Stimulated activated CD8-positive, alpha-beta memory T cell treated with anti-CD3 and anti-CD28 coated beads, Interleukin-7, amount 100 ng/mL, for 1 hour (primary cell): ENCODE measurements at places on chromosomes 7 and 10.

GRCh38 chr7:90404777-90405176 lies 1.5 kb downstream of the CLDN12 start:
- DNase-seq = no peak

DNA sequence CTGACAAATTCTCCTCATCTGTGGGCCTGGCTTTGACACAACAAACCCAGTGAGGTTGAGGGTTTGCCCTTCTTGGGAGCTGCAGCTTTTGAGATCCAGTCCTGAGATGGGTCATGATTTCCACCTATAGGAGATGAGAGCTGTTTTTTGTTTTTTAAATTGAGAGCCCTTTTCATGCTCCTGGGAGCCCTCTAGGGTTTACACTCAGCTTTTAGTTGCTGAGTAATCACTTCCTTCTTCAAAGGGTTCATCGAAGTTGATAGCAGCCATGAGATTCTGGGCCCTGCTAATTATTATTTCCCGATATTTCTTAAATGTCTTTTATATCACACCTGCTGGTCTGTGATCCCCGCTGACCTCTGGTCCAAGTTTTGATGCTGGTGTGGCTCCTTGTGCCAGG lies 47.3 kb upstream of the VIPR2 start:
- DNase-seq = no peak

DNA sequence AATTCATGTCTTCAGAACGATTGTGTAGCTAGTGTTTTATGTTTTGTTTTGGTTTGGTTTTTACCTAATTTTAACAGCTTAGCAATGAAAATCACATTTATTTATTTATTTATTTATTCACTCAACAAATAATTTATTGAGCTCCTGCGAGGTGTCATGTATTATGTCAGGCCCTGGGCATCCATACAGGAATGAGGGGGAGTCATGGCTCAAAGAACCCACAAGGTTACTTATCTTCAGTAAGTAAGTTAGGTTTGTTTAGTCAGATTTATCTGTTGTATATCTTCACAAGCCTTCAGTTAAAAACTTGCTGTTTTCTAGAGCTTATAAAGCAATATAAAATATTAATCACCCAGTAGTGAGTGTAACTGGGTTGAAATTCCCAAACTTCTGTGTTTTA lies 45.4 kb downstream of the FOXP2 start:
- DNase-seq = no peak

- no peak for DNase-seq
Observed at GRCh38 chr7:75534727-75535307, 42.7 kb downstream of the SPDYE5 start.

- DNase-seq = peak; percentile 49
Observed at GRCh38 chr7:36784991-36785940, 61.0 kb upstream of the AOAH start.

DNA sequence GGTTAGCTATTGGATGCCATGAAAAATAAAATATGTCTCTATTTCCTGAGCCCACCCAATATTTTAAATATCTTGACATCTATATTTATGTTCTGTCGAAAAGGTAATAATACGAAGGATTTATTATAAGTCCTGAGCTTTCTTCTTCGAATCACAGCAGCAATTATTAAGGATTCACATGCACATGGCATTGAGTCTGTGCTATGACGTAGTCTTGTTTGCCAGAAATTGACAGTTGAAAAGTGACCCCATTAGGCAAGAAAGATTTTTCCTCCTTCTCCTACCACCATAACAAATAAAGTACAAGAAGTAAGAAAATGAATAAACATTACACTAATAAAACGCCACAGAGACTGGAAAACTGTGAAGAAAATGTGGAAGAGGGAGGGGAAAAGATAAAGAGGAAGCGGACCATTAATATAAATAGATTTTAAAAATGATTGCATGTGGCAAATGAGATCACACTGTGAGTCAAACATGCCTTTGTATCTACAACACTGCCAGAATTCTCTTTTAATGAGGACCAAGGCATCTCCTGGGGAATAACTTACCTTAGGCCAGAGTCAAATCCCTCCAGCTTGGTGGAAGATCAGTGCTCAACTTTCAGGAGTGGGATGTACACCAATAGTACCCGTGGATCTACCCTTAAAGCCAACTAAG lies 21.6 kb downstream of the FZD1 start:
- DNase-seq = no peak

DNA sequence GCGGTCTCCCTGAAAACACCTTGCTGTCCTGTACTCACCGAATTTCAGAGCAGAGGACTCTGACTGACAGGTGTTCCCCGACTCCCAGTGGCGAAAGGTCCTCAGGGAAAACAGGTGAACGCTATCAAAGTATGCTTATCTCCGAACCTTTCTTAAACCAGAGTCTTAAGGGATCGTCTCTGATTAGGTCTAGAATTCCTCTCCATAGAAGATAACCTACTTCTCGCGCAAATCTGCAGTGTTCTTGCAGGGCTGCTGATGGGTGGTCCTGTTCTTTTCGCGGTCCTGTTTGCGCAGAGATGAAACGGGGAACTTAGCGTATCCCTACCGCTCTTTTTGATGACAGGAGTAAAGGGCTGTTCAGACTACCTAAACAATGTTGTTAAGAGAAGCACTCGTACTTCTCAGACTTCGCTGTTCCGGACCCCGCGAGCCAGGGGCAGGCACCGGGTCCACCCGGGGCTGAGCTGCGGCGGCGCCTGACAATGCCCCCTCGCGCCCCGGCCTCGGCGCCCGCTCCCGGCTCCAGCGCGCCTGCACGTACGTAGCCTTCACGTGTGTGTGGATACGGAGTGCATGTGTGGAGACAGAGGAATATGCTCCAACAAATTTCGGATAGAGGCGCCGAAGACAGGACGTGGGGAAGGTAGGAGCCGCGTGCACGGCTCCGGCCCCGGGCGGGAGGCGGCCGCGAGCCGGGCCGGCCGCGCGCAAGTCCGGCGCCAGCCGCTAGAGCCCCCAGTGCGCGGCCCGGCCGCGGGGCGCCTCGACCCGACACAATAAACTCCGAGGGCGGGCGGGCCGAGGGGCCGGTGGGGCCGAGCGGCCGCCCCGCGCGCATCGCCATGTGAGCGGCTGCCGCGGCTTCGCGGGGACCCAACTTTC lies 766 bp upstream of the ZMYND11 start:
- no peak for DNase-seq

DNA sequence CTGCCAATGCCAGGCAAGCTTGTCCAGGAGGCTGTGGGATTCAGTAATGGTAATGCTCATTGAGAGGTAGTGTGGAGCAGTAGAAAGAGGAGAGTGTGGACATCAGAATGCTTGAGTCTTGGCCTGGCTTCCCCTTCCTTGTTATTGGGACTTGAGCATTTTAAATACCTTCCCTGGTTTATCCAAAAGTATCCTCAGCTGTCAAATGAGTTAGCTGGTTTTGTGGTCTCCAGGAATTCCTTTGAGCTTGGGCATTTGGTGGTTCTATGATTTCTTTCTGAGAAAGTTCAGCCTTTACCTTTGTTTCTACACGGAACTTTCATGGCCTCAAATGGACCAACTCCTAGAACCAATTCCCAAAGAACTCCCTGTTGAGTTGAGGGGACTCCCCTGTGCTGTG lies 264.3 kb downstream of the PTEN start:
- DNase-seq = no peak
